ENCODE measurements at places on chromosomes 5 and 9.

GRCh38 chr5:181159286-181160151 lies 12.1 kb downstream of the OR2V2 start:
- peak; percentile 90 for DNase-seq

DNA sequence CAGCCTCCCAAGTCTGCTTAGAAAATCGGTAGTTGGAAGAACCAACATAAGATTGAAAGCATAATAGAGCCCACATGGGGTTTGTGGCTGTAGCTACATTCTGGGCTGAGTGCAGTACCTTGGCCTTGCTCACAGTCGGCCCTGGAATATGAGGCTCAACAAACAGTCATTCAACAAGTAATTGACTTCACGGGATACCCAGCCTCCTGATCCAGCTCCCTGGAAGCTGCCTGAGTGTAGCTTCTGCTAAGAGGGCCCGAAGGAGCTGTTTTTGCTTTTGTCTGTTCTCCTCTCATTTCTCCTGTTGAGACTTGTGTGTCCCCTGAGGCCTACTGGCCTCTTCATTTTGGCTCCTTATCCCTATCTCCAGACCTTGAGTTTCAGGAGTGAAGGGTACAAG lies 170.7 kb downstream of the HSPA4 start:
- DNase-seq: no peak

- DNase-seq: no peak
Observed at GRCh38 chr9:138103849-138104206, 226.2 kb downstream of the CACNA1B start.

GRCh38 chr9:23663536-23663935 lies 162.5 kb downstream of the ELAVL2 start:
- no peak for DNase-seq

- no peak for DNase-seq
Observed at GRCh38 chr5:170861667-170861916, 226 bp upstream of the RANBP17 start.

- no peak for DNase-seq
Observed at GRCh38 chr9:11686733-11687132, 1006.5 kb upstream of the TYRP1 start.

DNA sequence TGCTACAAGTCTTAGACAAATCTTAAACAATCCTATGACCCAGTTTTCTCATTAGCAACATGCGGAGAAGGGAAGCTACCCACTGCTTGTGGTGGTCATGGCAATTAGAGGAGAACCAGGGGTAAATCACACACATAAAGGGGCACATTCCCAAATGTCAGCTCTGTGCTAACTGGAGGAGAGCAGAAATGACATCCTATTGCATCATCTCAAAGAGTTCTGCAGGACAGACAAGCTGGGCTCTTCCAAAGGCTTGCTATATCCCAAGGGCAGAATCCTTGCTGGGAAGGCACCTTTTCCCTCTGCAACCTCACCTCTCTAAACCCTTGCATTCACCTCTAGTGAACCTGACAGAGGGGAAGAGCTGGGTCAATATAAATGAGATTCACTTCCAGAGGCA lies 17.0 kb upstream of the WWC1 start:
- DNase-seq: no peak

DNA sequence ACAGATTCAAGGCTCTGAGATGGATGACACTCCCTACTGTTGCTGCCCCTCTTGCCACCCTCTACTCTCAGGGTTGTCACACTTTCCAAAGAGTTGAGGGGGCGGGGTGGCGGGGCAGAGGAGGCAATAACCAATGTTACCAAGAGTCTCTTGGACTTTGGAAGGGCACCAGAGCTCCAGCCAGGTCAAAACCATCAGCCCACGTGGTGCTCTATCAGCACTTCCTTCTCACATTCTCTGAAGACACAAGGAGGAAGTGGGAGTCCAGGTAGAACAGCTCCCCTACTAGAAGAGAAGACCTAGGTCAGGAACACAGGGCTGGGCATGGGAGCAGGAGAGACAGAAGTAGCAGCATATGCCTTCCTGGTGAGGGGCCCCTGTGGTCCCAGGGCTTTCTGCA lies 33.0 kb upstream of the PIK3R1 start:
- DNase-seq: no peak

DNA sequence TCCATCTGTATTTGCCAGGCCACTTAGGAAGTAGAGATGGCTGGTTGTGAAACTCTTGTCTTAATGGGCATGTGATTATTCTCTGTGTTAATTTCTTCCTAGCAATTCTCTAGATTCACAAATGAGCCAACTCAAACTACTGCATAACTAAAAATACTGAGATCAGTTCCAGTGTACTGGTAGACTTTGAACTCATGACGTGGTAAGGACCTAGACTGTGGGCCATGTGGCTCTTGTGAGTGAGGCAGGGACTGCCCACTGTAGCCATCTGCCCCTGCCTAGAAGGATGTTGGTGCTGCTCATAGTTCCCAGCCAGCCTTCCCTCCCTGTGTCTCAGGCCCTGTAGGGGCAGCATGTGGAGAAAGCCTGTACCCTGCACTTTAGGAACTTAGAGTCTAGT lies 47.4 kb downstream of the CYSTM1 start:
- no peak for DNase-seq

GRCh38 chr9:97299809-97300414 lies 7.5 kb upstream of the CCDC180 start:
- no peak for DNase-seq

DNA sequence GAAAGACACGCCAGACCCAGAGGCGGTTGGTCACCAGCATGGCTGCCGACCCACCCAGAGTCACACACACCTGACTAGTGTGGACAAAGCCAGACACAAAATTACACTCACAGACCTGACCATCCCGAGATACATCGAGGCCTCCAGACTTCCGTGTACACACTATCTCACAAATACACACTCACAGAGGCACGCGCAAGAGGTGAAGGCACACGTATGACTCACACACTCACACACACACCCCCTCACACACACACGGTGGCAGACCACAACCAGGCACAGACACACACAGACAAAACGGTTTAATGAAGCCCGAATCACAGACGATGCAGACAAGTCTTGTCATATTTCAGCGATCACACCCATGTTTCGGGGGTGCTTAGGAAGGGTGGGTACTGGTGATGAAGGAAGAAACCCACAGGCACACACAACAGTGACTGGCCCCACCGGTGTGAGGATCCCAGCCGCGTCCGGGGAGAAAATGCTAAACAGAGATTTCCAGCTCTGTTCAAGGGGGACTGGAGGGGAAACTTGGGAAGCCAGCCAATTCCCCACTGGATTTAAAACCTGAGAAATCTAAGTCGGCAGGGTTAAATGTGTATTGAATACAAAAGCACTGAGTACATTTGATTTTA lies 51.3 kb downstream of the CRB2 start:
- no peak for DNase-seq

GRCh38 chr9:69895659-69896058 lies 75.0 kb downstream of the CFAP95 start:
- no peak for DNase-seq

DNA sequence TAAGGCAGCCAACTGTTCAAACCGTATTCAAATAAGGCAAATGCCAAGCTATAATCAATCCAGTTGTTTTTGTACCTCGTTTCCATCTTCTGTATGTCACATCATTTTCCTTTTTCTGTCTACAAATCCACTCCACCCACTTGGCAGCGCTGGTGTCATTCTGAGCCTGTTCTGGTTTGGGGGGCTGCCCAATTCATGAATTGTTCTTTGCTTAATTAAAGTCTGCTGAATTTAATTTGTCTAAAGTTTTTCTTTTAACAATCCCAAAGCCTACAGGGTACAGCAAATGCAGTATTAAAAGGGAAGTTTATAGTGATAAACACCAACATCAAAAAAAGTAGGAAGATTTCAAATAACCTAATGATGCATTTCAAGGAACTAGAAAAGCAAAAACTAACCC lies 93.3 kb downstream of the GTF3C4 start:
- DNase-seq: no peak

GRCh38 chr5:87053146-87053545 lies 214.5 kb upstream of the RASA1 start:
- no peak for DNase-seq

DNA sequence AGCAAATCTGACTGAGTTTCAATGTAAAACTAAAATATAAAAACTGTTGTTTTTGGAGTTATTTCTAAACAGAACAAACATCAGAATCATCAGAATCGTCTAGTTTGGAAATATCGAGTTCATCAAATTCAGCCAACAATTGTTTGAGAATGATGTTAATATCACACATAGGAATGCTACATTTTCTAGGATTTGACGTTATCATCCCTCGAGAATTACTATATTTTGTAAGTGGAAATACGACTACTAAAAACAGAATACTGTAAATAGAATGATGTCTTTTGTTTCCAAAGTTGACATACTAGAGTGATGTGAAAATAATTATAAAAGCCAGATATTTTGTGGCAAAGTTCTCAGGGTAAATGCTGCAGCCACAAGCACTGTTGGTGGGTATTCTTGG lies 805.9 kb downstream of the TLE1 start:
- DNase-seq: no peak

DNA sequence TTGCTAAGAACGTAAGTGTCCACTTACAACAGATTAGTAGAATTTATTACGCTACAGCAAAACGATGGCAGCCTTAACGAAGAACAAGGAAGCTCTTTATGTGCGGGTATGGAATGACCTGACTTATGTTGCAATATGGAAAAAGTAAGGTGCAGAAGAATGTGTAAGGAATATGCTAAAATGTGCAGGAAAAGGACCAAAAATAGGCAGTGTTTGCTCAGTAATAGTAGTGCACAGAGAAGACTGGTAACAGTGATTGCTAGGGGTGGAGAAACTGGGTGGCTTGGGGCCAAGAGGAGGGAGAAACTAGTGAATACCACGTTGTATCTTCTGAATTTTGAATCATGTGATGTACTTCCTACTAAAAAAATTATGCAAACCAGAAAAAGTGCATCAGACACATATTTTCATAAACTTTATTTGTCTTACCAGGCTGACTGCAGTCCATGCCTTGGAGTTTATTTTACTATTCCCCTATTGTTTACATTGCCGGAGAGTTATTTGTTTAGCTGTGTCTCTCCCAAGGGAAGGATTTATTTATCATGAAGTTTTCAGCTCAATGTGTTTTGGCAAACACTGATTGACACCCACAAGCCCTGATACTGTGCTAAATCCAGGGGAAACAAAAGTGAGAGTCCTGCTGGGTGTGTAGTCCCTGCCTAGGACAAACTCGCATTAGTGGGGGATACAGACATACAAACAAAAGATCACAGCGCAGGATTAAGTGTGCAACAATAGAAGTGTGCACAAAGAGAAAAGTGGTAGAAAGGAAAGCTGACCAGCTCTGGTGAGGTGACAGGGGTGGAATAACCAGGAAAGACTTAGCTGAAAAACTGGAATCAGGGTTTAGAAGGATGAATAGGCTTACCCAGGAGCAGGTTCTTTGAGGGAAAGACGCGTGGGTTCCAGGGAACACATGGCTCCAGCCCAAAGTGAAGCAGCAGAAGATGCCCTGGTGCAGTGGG lies 34.0 kb upstream of the ZNF484 start:
- DNase-seq: no peak

DNA sequence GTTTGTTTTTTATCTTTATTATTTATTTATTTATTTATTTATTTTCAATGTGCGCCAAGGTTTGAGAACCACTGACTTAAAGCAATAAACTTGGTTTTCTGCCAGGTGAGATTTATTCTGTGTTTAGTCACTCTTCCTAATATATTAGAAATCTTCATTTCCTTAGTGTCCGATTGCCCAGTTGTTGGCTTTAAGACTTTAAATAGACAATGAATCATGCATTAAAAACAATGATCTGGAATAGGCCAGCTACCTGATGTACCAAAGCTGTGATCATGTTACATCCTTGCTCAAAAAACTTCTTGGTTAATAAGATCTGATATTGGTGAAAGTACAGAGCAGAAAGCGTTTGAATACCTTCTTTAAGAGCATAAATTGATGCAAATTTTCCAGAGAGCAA lies 52.1 kb upstream of the ERBIN start:
- DNase-seq: no peak

- no peak for DNase-seq
Observed at GRCh38 chr9:97307091-97307490, 368 bp upstream of the CCDC180 start.

- no peak for DNase-seq
Observed at GRCh38 chr5:88825584-88826315, 57.2 kb downstream of the MEF2C start.

GRCh38 chr9:95627802-95628201 lies 111.0 kb upstream of the PTCH1 start:
- no peak for DNase-seq

GRCh38 chr5:59850766-59851165 lies 42.8 kb downstream of the PDE4D start:
- DNase-seq: no peak

GRCh38 chr9:120755810-120756434 lies 37.3 kb downstream of the FBXW2 start:
- peak; percentile 43 for DNase-seq

GRCh38 chr9:114908805-114909448 lies 21.5 kb downstream of the TNFSF8 start:
- no peak for DNase-seq

DNA sequence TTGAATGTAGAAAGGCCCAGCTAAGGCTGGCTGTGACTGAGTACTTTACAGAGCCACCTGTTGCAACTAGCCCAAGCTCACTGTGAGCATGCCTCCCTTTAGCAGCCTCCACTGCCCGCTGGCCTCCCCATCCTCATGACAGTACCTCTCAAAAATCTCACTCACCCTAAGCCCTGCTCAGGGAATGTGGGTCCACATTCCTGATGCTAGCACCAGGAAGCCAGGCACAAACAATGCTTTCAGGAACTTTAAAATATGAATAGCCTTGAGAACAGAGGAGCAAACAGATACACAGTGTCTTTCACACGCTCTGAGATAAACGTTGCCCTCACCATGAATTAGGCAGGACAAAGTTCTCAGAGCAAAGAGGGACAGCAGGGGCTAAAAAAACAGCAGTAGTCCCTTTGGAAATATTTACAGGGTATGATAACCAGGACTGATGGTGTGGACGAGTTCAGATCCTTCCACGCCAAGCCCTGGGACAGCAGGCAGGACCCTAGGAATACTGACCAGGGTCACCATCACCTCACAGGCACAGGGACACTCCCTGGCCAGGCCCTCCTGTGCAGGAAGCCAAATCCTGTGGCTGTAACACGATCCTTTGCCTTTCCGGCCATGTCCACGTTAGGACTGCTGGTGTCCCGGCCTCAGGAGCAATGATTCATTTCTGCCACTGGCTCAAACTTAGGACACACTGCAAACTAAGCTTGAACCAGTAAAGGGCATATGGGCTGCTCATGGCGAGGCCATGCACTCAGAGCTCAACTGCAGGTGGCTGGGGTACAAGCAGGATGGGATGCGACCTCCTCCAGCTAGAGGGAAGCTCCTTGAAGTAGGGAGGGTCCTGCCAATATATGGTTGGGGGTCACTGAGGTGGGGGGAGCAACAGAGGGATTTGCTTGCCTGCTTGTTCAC lies 9.6 kb downstream of the ACSL6 start:
- DNase-seq: no peak

All from naive thymus-derived CD8-positive, alpha-beta T cell (primary cell).